ENCODE measurements at places on chromosomes 6 and 20.
A peak's percentile ranks its signal among the peaks of the same experiment; 100 is the strongest.

GRCh38 chr20:3932277-3932676 lies 43.1 kb downstream of the PANK2 start:
- DNase-seq, result no peak

GRCh38 chr6:85081102-85081501 lies 316.7 kb upstream of the TBX18 start:
- no peak for DNase-seq

- DNase-seq, result no peak
Measured at GRCh38 chr20:57913156-57913930, 203.5 kb upstream of the PMEPA1 start.

DNA sequence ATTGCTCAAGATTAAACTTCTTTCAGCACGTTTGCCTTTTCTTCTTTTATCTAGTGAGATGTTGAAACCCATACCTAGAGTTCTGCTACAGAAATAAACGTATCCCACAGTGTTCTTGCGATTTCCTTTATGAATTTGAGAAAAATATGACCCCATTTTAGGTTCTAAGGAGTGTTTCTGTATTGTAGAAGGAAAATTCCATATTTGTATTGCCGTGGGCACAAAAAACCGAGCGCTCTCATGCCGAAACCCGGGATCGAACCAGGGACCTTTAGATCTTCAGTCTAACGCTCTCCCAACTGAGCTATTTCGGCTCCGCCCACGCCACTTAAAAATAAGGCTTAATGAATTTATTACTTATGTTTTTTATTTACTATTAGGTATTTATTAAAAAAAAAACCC lies 23.7 kb downstream of the ZNF311 start:
- peak; percentile 74 for DNase-seq

DNA sequence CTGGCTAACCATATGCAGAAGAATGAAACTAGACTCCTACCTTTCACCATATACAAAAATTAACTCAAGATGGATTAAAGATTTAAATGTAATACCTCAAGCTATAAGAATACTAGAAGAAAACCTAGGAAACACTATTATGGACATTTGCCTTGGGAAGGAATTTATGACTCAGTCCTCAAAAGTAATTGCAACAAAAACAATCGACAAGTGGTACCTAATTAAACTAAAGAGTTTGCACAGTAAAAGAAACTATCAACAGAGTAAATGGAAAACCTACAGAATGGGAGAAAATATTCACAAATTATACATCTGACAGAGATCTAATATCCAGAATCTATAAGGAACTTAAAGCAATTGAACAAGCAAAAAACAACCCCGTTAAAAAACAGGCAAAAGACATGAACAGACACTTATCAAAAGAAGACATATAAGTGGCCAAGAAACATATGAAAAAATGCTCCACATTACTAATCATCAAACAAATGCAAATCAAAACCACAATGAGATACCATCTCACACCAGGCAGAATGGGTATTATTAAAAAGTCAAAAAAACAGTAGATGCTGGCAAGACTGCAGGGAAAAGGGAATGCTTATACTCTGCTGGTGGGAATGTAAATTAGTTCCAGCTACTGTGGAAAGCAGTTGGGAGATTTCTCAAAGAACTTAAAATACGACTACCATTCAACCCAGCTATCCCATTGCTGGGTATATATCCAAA lies 31.9 kb downstream of the RALGAPB start:
- DNase-seq, result no peak

DNA sequence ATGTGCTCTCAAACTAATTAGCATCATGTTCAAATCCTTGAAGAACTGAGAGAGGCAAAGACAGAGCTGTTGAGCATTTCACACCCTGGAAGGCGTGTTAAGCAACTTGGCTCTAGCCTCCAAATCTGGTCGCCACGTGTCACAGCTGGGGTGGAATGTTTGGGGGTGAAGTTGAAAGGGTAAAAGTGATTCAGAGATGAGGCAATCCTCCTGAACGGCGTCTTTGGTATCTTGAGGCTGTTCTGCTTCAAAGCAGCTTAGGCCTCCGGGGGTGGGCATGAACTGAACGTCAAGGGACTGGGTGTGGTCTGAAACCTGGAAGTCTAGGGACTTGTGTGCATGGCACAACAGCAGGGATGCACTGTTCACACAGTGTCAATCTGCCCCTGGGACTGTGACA lies 62.3 kb downstream of the TRAM2 start:
- no peak for DNase-seq
